DMS79 (cell line): ENCODE measurements at places on chromosomes 7 and 10.
A peak's percentile ranks its signal among the peaks of the same experiment; 100 is the strongest.

GRCh38 chr10:51073453-51074237 is 642 bp upstream of the PRKG1 start:
- no peak for DNase-seq

- DNase-seq: no peak
Measured at GRCh38 chr10:6702030-6702429, 122.0 kb upstream of the PRKCQ start.

GRCh38 chr10:55786461-55787050 is 574.5 kb downstream of the ZWINT start:
- DNase-seq: no peak

- no peak for DNase-seq
Measured at GRCh38 chr7:108140671-108141070, 10.5 kb upstream of the LAMB4 start.

DNA sequence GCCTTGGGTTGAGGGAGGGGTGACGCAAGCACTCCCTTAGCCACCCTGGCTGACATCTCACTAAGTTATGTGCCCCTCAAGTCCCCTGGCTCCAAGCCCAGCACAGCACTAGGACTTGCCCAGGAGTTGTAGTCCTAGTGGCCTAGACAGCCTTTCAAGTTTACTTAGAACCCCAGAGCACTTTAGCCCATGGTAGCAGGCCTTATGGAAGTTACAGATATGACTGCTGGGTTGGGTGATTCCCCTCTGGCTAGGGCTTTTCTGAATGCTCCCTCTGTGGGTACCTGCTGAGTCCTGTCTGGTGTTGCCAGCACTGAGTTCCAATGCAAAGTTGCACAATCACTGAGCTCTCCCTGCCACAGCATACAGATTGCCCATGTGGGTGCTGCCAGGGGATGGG is 83.2 kb downstream of the AHCYL2 start:
- no peak for DNase-seq

- DNase-seq: no peak
Measured at GRCh38 chr7:150787321-150788281, 12.6 kb downstream of the TMEM176B start.

DNA sequence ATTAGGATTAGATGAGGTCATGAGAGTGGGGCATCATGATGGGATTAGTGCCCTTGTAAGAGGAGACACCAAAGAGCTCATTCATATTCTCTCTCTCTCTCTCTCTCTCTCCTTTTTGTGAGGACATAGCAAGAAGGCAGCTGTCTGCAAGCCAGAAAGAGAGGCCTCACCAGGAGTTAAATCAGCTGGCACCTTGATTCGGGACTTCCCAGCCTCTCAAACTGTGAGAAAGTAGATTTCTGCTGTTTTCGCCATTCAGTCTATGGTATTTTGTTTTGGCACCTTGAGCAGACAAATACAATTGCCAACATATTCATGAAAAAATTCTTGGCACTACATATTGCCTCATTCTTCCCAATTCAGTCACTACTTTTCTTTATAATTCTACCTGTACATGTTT is 20.6 kb upstream of the ATAD1 start:
- DNase-seq: no peak

DNA sequence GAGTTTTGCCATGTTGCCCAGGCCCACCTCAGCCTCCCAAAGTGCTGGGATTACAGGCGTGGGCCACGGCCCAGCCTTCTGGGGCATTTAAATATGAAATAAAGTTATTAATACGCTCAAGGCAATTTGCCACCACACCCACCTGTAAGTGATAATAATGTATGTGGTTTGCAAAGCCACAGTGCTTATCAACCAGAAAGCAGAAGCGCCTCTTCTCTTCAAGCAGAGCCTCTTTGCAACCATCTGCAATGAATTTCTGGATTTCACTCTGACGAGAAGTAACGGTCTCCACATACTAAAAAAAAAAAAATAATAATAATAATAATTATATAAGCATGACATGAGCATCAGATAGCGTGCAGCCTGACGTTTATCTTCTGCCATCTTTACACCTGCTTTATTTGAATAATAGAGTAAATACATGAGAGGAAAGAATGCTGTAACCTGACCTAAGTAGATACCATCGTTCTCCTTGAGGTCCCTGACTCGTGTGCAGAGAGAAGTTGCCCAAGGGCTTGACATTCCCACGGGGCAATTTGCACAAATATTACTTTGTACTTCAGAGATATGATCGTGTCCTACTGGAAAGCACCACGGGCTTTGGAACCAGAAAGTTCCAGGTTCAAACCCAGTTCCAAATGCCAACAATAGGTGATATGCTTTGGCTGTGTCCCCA is 34.0 kb downstream of the BRI3 start:
- no peak for DNase-seq

GRCh38 chr7:20494566-20494965 is 120.9 kb upstream of the ABCB5 start:
- DNase-seq: no peak

DNA sequence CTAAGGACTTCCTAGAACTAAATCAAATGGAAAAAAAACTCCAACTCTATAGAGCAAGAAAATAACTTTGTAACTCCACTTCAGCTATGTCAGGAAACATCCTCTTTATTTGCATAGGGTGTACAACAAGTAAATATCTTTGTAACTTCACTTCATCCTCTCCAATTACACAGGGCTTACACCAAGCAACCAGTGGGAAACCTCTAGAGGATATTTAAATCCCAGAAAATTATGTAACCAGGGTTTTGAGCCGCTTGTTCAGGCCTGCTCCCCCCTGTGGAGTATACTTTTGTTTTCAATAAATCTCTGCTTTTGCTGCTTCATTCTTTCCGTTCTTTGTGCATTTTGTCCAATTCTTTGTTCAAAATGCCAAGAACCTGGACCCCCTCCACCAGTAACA is 22.2 kb downstream of the LIPJ start:
- no peak for DNase-seq

DNA sequence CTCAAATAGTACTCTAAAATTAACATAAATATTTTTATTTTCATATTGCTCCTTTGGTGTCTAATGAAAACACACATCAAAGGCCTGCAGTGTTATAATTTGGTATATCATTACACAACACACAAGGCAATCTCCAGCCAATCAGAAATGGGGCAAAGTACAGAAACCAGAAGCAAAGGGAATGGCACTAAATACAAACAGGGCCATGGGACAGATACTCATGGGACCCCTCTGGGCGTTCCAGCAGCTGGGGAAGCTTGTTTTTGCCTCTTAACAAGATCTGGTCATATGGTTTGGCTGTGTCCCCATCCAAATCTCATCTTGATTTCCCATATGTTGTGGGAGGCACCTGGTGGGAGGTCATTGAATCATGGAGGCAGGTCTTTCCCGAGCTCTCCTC is 551.8 kb upstream of the NRP1 start:
- no peak for DNase-seq

DNA sequence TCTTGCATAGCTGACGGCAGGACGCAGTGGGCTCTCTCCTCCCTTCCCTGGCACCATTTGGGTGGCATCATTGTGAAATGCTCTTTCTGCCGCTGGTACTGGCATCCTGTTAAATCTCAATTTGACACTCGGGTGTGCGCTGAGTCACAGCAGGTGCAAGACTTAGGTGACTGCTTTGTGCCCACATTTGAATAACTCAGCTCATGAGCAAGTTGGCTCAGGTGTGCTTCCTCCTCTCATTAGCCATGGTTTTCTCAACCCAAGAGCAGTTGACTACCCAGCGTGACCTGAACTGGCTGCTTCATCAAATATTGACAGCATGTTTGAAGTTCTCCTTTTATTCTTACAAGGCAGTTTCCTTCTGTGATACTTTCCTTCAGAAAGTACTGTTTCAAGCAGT is 24.6 kb upstream of the NFE2L3 start:
- peak; percentile 46 for DNase-seq

- DNase-seq: no peak
Measured at GRCh38 chr10:93514521-93514920, 18.1 kb downstream of the CEP55 start.

DNA sequence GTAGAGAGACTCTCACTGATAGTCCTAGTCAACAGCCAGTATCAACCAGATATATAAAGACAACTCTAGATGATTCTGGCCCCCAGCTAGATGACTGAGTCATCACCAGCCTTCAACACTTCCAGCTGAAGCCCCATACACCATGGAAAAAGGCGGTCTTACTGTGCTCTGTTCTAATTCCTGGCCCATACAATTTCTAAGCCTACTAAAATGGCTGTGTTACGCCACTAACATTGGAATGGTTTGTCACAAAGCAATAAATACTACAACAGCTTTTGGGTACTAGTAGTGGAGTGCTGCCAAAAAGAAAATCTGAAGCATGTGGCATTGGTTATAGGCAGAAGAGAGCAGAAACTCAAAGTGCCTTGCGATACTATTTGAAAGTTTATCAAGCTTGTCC is 13.0 kb upstream of the TES start:
- DNase-seq: no peak

DNA sequence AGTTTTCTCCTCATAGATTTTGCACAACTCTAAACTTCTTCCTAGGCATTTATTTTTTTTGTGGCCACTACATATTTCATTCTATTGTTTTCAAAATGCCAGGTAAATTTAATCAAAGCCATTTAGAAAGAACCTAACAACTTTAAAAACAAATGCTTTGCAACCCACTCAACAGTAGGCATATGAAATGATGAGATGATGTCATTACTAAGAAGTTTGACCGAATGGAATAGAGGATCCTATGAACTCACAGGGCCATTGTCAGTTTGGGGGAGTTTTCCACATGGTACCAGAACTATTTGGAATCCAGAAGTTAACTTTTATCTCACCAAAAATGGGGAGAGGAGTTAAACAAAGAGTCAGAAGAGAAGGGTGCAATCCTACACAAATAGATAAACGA is 100.7 kb upstream of the INHBA start:
- no peak for DNase-seq

- no peak for DNase-seq
Measured at GRCh38 chr10:85413570-85413969, 953.0 kb downstream of the GRID1 start.

DNA sequence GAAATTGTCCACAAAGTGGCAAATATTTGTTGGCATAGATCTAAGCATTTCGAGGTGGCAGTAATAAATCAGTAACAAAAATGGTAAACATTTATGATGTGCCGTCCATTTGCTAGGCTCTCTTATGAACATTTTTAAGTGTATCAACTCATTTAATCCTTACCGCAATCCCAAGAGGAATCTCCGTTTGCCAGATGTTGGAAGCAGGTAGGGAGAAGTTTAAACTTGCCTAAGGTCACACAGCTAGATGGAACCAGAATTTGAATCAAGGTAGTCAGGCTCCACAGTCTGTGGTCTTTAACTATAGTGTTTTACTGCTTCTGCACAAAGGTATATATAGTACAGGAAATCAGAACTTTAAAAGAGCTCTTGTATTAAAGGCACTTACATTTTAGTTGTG is 2.6 kb downstream of the MKLN1 start:
- DNase-seq: no peak

DNA sequence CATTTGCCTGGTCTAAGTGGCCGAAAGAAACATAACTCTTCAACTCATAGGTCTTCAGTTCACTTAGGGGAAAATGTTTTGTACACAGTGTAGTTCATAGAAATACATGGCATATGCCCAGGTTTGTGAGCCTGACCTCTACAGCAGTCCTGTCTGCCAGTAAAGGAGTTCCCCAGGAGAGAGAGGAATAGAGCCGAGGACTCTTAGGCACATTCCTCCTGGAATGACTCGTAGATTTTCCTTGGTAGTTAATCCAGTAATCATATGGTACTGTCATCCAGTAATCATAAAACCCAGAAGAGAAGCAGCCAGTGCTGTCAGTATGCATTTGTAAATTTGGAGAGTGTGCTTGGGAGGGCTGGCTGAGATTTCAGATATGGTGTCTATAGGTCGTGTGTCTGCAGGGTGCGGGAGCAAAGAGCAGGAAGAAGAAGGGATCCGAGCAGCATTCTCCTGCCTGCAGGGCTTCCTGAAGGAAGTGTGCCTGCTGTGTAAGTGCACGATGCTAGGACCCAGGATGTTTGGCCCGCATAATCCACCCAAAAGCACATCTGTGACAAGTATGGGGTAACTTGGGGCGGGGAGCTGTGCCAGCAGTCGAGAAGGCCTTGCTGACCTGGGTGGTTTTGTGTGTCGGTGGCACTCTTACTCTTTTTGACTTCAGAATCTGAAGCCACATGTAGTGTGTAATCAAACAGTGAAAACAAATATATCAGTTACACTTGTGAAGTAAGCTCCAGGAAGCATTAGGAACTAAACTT is 13.9 kb downstream of the EIF4H start:
- DNase-seq: no peak

DNA sequence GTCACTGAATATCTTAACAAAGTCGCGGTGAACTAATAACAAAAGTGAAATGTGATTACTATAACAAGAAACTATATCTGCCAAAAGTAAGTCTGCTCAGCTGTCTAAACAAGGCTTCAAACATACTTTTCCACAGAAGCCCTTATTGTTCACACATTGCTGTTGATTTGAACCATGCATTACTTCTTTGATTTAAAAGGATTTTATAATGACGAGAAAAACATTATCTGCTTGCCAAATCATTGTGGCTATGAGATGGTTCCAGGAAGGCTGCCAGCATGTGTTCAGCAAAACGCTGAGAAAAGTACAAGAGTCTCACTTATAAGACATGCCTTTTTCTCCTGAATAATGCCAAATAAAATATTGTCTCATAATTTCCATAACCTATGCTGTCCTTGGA is 24.4 kb downstream of the RNF133 start:
- no peak for DNase-seq

DNA sequence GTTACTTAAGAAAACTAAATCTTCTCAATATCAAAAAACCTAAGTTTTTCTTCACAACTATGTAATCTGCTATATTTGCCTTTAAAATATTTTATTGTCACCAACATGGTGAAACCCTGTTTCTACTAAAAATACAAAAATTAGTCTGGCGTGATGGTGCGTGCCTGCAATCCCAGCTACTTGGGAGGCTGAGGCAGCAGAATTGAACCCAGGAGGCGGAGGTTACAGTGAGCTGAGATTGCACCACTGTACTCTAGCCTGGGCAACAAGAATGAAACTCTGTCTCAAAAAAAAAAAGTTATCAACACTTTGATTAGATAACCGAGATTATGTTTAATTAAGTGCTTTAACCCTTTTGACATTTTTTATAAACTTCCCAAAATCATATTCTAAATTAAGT is 28.3 kb upstream of the CLDN4 start:
- no peak for DNase-seq

DNA sequence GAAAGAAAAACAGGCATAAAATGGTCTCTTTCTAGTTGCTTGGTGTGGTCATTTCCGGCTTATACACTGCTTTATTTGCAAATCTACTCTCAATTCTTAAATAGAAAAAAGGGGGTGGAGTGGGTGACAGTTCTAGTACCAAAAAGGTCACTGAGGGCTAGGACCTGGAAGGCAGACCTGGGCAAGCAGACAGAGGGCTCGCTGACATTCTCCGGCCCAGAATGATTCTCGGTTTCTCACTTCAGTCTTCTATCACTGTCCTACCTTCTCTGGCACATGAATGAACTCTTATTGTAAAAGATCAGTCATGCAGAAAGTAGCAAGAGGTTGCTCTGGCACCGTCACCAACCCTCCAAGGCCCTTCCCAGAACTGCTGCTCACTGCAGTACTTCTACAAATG is 54.0 kb downstream of the MALSU1 start:
- DNase-seq: peak; percentile 59
